ENCODE measurements at places on chromosomes 5 and 9. TPM values are rescaled to one million over a fixed set of nuclear protein-coding genes. Genes with fewer than 3 reads are reported as not detected.

Gene NAIP
- 0.63 TPM for total RNA-seq

Gene WDR5
- total RNA-seq, result 62.3 TPM

Gene SV2C
- total RNA-seq, result not detected

Gene FPGS
- total RNA-seq, result 47.7 TPM

Gene CXCL14
- total RNA-seq, result 0.17 TPM

Gene MARCHF6
- 74.9 TPM for total RNA-seq

Gene CAVIN4
- total RNA-seq, result 0.39 TPM

Gene IFNK
- not detected for total RNA-seq

Gene SLC25A2
- not detected for total RNA-seq

Gene ADAMTS16
- total RNA-seq, result 1.7 TPM

Gene SWI5
- 46.5 TPM for total RNA-seq

Gene C9orf43
- total RNA-seq, result 0.60 TPM

Gene CNOT8
- 36.6 TPM for total RNA-seq

Gene SOHLH1
- 0.09 TPM for total RNA-seq

Gene BAAT
- total RNA-seq, result 0.58 TPM

Gene BSPRY
- not detected for total RNA-seq

Gene GABRA6
- total RNA-seq, result not detected

Gene TMEM171
- total RNA-seq, result 4.8 TPM

Gene ZNF484
- 1.8 TPM for total RNA-seq

Gene CACNA1B
- 0.03 TPM for total RNA-seq

Gene CTXN3
- not detected for total RNA-seq

Gene DNM1
- total RNA-seq, result 82.3 TPM

Gene RASEF
- 8.6 TPM for total RNA-seq

Gene ZNF354C
- 0.80 TPM for total RNA-seq

Gene ANKRD18B
- 6.0 TPM for total RNA-seq

Gene F12
- 21.8 TPM for total RNA-seq
